Nucleus accumbens (tissue), 56 donors: ENCODE measurements at places on chromosomes 1 and 21.
A peak's percentile ranks its signal among the peaks of the same experiment; 100 is the strongest.

DNA sequence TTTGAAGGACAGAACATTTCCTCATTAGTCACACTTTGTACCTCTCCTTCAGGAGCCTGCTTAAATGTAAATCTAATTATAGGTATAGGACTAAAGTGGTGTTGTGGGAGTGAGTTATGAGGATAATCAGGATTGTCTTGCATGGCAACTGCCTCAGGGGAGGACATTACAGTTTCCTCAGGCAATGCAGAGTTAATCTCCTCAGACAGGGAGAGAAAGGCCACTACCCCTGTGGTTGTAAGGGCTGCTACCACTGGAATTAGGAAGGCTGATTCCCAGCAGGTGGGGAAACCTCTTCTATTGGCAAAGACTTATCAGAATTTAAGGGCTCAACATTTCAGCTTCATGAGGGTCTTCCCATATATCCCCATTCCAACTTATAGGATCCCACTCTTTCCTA is 286.8 kb upstream of the PBX1 start:
- DNase-seq = no peak

GRCh38 chr1:34695580-34695979 is 59.3 kb upstream of the GJB5 start:
- no peak for DNase-seq

DNA sequence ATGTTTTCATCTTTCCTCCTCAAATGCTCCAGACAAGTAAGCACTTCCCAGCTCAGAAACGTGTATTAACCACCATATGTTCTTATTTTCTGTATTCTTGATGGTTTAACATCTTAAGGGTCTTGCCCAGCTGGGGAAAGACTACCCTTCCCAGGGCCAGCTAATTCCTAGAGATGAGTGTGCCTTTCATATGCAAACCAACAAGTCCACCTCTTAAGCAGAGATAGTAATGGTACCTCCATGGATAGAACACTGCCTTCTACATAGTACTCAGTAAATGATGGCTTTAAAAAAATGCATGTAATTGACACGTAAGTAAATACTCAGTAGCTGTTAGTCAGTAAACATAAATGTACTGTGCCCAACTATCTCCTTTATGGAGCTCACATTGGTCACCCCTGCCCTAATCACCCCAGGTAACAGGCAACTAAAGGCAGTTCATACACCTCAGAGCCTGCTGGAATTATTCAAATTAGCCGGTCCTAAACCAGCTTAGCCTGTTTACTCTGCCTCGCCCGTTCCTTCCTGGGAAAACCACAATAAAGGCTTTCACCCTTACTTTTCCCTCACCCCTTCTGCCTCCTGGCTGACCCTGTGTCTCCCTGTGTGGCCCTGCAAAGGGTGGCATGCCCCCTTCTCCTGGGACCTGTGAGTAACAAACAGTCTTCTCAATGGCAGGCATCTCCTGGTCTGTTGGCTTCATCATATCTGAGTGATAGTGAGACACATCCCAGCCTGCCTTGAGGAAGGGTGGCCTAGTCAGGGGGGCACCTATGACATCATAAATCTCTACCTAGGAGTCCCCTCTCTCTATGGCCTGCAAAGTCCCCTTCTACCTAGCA is 40.1 kb upstream of the KLHDC7A start:
- no peak for DNase-seq

DNA sequence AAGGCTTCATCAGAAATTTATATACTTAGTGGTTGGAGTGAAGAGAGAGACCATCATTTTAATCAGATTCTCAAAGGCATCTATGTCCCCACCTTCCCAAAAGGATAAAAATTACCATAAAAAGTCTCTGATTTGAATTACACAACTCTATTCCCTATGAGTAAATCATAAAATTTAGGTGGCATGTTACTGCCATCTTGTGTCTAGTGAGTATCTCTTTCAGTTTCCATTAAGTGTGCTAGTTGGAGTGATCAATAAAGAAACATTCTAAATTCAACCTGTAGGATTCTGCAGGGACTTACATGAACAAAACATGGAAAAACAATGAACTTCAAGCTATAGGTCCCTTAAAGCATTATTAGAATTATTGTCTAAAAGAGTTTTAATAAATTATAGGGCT is 655.4 kb downstream of the LTN1 start:
- DNase-seq = no peak

GRCh38 chr1:245579881-245580280 is 425.1 kb downstream of the KIF26B start:
- no peak for DNase-seq

DNA sequence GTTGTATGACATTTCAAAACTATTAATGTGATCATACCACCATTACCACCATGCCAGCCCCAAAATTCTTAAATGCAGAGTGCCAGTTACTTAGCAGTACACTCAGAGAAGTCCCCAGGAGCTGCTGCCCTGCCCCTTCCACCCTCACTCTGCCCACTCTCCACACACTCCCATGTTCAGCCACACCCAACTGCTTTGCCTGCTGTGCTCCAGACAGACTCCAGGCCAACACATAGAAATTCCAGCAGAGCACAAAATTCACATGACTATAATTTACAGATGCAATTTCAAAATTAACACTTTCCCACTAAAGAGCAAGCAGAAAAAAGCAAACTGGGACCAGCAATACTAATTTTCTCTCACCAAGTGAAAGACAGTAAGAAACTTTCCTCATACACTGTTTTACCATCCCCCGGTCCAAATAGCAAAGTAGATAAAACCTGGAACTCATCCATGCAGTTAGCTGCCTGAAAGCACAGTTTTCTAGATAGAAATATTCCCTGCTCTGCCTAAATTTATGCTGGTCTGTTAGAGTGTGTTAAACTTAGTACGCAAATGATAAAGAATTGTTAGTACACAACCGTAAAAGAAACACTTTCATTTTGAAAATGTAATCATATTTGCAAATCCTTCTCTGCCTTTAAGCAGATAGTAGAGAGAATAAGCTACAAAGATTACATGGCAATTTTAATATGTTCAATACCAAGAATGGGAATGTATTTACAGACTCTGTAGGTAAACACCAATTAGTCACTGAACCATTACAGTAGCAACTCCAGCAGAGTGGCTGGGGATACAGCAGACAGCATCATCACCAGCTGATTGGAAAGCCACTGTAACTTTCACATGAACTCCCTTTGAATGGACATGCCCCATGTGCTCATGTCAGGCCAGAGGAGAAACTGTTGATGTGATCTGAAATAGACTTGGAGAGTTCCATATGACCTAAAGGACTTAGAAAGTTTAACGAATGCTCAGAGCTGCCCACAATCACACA is 176.5 kb downstream of the VAV3 start:
- DNase-seq = no peak

DNA sequence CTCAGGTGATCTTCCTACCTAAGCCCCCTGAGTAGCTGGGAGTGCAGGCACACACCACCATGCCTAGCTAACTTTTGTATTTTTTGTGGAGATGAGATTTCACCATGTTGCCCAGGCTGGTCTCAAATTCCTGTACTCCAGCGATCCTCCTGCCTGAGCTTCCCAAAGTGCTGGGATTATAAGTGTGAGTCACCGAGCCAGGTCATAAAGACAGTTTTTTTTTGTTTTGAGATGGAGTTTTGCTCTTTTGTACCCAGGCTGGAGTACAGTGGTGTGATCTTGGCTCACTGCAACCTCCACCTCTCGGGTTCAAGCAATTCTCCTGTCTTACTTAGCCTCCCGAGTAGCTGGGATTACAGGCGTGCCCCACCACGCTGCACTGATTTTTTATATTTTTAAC is 42.1 kb downstream of the KIF1B start:
- no peak for DNase-seq

DNA sequence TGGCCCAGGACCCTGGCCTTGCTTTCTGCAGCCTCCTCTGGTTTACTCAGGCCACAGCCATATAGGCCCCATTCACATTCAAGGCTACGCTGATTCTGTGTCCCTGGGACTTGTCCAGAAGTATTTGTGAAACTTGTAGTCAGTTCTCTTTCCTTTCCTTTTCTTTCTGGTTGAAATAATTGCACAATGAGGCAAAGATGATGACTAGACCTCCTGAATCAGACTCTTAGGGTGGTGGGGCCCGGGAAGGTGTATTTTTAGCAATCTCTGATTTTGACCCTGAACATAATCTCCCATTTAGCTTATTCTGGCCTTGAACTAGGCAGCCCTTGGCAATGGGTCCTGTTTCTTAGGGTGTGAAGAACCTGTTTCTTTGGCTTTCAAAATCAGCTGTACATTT is 39.9 kb downstream of the STUM start:
- DNase-seq = no peak

DNA sequence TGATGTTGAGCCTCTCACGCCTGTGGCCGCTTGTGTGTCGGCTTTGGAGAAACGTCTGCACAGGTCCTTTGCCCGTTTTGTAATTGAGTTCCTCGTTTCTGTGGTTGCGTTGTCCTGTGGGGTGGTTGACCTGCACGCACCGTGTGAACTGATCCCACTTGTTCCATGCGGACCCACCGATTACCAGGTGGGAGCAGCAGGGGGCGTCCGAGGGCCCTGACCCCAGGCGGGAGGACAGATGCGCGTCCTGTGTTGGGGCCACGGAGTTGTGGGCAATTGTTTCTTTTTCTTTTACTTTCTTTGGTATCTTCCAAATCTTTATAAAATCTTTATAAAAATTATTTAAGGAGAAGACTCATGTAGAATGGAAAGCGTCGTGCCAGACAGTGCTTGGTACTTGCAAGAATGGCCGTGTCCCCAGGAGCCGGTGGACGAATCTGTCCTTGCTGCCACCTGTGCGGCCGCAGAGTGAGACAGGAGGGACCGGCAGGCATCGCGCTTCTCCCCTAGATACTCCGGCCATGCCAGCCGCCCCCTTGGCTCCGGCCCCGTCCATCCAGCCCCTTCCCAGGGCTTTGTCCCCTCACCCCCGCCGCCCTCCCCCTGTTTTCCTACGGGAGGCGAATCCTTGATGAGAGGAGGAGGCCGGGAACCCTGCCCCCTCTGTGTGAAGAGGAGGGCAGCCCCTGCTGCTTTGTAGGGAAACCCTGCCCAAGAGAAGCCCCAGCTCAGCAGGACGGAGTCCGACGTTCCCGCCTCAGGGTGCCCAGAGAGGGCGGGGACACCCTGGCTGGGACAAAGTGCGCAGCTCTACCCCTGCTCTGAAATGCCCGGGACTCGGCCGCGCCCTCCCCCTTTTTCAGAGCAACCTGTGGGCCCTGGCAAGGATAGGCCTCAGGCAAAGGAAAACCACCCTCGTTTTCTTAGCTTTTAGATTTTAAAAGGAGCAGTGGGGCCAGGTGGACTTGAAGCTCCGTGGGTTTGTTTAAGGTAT is 41.7 kb downstream of the PRKCZ start:
- peak; percentile 43 for DNase-seq

GRCh38 chr1:97938285-97938642 is 17.4 kb upstream of the DPYD start:
- no peak for DNase-seq

DNA sequence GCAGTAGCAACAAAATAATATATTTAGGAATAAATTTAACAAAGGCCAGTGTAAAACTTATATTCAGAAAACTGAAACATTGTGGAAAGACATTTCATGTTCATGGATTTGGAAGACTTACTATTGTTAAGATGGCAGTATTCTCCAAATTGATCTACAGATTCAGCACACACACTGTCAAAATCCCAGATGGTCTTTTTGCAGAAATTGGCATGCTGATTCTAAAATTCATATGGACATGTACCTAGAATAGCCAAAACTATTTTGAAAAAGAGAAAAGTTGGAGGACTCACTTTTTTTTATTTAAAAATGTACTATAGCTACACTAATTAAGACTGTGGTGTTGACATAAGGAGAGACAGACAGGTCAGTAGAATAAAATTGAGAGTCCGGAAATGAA is 32.0 kb upstream of the SH3D21 start:
- DNase-seq = no peak

DNA sequence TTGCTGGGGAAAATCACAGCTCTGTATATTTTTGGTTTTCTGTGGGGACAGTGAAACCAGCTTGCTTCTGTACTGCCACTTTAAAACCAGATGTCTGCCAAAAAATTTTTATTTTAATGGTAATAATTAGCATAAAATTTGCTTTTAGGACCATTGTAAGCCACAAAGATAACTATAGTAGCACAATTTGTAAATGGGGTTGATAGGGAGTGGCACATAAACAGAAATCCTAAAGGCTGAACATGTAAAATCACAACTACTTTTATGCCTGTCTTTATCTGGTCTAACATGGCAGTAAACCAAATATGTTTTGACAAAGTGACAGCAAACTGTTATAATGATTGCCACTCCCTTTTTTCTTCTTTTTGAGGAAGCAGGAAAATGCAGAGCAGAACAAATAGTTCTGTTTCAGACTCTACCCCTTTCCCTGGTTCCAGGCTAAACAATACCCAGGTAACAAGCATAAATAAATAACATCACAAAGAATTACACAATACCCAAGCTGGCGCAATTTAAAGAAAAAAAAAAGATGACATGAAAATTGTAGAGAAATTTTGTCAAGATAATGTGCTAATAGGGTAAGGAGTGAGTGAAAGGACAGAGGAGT is 24.0 kb upstream of the CCDC181 start:
- no peak for DNase-seq

DNA sequence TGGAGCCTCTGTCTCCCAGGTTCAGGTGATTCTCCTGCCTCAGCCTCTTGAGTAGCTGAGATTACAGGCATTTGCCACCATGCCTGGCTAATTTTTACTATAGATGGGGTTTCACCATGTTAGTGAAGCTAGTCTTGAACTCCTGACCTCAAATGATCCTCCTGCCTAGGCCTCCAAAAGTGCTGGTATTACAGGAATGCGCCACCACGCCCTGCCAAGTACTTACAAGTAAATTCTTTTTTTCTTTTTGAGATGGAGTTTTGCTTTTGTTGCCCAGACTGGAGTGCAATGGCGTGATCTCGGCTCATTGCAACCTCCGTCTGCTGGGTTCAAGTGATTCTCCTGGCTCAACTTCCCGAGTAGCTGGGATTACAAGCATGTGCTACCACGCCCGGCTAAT is 42.5 kb downstream of the RPRD2 start:
- no peak for DNase-seq

- DNase-seq = no peak
Observed at GRCh38 chr1:179709841-179710329, 33.2 kb upstream of the FAM163A start.

DNA sequence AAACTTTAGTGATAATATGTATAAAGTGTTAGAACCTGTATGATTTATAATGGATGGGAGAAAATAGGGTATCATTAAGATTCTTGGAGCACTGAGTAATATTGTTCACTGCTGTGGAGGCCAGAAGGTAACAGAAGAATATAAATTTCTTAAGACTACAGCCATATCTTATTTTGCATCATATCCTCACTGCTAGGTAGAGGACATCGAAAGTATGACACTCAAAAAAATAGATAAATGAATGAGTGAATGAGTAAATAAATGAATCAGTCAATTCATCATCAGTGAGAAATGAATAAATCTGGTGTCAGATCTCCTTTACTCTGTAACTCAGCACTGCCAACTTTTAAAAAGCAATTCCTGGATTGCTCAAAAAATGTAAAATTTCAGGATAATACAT is 33.2 kb downstream of the RGS13 start:
- no peak for DNase-seq

DNA sequence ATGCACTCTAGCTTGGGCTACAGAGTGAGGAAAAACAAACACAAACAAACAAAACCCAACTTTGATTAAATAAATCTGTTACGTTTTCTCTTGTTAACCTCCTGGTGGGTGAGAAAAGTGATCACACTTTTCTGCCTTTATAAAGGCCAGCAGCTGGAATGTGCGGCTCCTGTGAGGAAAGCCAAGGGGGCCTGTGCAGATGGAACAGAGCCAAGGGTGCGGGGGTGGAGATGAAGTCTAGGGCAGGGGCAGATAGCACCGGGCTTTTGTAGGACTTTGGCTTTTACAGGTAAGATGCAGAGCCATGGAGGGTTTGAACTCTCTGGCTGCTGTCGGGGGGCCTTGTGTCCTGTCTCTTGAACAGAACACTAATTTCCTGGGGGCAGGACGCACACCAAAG is 40.7 kb upstream of the GPR37L1 start:
- no peak for DNase-seq
